ENCODE measurements at places on chromosomes 3 and 15. TPM values are rescaled to one million over a fixed set of nuclear protein-coding genes. Genes with fewer than 3 reads are reported as not detected.

DNA sequence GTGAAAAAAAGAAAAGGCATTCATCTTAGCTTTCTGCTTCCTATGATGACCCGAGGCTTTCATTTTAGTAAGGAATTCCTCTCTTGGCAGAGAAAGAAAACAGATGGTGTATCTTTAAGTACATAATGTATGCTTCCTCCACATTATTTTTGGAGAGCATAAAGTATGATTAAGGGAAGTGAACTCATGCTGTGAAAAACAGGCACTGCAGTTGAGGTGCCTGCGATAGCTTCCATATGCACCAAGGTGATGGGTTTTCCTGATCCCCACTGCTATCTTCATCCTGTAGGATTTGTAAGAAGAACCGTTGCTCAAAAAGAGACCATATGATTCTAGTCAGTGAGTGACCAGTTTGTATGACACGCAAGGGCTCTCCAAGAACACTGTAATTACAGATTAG is 411.5 kb upstream of the MCTP2 start:
- H3K4me3 ChIP-seq: no peak overlapping the region
- H3K36me3 ChIP-seq: no peaks in the 10 kb centered on the region
- no peaks in the 10 kb centered on the region for H3K4me1 ChIP-seq

DNA sequence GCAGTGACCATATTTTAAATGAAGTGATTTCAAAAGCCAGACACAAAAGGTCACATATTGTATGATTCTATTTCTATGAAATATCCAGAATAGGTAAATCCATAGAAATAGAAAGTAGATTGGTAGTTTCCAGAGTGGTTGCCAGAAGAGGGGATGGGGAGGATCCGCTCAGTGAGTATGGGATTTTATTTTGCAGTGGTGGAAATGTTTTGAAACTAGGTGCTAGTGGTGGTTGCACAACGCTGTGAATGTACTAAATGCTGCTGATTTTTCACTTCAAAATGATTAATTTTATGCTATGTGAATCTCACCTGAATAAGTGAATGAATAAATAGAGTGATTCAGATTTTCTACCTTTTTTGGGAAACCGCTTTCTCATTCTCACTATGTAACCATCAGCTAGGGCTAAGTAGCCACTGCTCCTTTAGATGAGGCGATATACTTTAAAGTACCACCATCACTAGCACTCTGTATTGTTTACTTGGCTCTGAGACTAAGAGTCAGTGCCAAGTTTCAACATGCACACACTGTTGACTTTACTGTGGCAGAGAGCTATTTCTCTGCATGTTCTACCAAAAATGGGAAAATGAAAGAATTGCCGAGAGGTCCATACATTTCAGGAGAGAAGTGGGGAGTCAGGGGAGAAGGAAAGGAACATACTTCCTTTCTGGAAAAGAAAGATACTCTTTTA is 90.7 kb upstream of the GOLIM4 start:
- H3K27ac ChIP-seq: no peak overlapping the region
- DNase-seq: no peak
- H3K4me1 ChIP-seq: no peaks in the 10 kb centered on the region
- no peaks in the 10 kb centered on the region for H3K36me3 ChIP-seq

The LCTL gene
- not detected for total RNA-seq

The SUSD5 gene
- not detected for total RNA-seq

DNA sequence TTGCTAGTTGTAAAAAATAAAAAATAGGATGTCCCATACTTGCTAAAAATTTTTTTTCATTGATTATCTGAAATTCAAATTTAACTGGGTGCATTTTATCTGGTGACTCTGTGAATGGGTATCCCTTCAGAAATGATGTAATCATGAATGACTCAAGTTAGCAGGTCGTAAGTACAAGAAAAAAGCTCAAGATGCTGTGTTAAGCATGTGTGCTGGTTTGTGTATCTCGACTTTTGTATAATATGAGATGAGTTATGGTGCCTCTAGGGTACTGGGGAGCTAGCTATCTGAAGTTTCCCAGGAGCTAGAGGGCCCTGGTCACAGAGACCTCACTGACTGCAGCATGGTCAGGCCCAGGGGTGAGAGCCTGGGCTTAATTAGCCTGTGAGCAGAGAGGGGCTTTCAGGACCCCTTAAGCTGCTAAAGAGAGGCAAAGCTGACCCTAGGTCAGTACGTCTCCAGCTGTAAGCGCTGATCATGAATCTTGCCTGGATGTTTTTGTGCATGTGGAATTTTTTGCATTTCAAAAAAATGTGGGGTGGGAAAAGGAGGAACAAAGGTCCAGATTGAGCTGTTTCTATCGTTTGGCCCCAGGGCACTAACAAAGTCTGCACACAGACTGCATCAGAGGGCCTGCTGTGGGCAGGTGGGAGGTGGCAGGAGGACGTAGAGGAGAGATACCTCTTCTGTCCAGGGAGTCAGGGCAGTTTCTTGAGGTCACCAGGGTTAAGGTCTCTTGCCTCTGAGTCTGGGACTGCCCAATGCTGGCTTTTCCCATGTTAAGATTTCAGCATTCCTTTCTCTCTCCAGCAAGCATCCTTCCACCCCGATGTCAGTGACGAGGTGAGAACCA is 233.2 kb upstream of the TPM1 start:
- H3K27me3 ChIP-seq: no peaks in the 10 kb centered on the region
- no peaks in the 10 kb centered on the region for H3K36me3 ChIP-seq
- no peak overlapping the region for H3K4me3 ChIP-seq
- DNase-seq: no peak
- H3K27ac ChIP-seq: no peak overlapping the region

The PIF1 gene
- 0.22 TPM for total RNA-seq

DNA sequence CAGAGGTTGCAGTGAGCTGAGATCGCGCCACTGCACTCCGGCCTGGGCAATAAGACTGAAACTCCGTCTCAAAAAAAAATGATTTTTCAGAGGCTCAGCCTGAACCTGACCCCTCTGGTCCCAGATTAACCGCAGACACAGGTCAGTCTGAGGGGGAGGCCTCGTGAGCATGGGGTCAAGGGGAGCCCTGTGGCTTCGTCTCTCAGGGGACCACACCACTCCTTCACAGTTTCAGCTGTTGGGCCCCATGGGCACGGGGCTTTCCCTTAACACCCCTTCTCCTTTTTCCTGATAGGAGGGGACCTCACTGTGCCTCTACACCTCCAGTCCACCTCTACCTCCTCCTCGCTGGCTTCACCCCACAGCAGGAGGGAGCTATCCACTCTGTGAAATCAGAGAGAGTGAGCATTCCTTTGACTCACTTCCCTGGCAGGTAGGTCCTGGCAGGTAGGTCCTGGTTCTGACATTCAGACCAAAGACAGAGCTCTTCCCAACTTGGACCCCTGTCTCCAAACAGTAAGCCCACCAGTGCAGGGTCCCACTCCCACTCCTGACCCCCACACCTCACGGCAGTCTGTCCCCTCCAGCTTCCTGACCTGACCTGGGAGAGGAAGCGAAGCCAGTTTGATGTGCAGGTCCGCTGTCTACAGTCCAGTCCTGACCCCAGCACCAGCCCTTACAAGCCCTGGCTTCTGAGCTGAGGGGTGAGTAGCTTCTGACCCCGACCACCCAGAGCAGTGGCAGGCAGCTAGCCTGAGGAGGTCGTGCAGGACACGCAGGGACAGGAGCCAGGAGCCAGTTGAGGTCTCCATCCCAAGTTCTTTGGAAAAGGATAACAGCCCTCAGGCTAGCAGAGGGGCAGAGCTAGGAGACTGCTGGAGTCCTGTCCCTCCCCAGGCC is 9.0 kb downstream of the RRP9 start:
- no peaks in the 10 kb centered on the region for H3K4me1 ChIP-seq
- no peak overlapping the region for H3K4me3 ChIP-seq
- peaks cover 50% of the 10 kb centered on the region for H3K36me3 ChIP-seq
- no peaks in the 10 kb centered on the region for H3K27me3 ChIP-seq

The RTP1 gene
- total RNA-seq: not detected

DNA sequence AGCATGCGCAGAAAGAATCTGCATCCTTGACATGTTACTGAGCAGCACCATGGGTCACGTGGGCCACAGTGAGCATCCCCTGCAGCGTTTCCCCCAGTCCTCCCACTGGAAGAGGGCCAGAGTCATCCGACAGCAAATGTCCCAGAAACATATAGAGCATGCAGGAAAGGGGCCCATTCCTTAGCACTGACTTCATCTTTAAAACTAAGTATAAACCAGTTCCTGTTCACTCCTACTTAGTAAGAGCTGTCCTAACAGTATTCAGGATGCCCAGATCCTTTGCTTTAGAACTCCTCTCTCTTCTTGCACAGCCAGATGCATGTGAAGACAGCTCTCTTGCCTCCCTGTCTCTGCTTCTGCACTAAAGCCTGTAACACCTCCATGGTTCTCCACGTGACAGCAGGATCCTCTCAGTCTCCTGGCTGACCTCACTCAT is 79.3 kb upstream of the OXTR start:
- no peak for DNase-seq
- no peaks in the 10 kb centered on the region for H3K27me3 ChIP-seq
- no peaks in the 10 kb centered on the region for H3K36me3 ChIP-seq
- H3K4me3 ChIP-seq: no peak overlapping the region

DNA sequence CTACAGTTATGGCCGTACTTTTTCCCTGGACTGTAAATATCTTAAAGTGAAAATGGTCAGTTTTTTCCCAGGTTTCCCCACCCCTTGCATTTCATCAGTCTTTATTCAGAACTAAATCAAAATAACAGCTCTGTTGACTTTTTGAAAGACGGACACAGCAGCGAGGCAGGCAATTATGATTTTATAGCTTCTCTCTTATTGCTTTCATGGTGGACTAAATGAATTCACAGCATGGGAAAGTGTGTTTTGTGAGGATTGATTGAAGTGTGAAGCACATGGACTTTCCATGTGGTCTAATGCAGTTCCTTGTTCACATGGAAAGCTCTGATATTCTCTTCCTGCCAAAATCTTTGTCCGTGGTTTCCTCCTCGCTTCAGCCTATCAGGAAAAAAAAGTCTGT is 268.7 kb upstream of the ARL6 start:
- no peaks in the 10 kb centered on the region for H3K27me3 ChIP-seq
- no peak overlapping the region for H3K27ac ChIP-seq
- H3K4me3 ChIP-seq: no peak overlapping the region
- no peak for DNase-seq

DNA sequence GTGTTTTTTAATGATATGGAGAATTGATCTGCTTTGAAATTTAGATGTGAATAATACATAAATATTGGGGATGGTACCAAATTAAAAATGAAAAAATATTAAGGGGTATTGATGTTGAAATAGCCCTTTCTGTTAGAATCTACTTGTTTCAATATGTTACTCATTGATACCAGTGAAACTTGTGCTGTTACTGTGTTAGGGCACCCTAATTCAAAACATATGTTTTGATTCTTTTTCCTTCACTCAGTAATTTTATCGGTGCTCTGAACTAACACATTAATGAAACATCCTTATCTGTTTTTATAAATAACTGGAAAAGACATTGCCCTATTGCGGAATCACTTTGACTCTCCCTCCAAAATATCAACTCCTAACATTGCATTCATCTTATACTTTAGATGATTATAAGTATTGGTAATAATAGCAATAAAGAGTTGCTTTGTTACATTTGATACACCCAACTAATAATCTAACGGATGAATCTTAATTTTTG is 52.0 kb upstream of the CCNB2 start:
- peaks cover 5% of the 10 kb centered on the region for H3K4me1 ChIP-seq
- no peak overlapping the region for H3K27ac ChIP-seq
- DNase-seq: no peak
- peaks cover 51% of the 10 kb centered on the region for H3K36me3 ChIP-seq
- H3K4me3 ChIP-seq: no peak overlapping the region

The PLCL2 gene
- 35.1 TPM for total RNA-seq

GRCh38 chr3:112651071-112651470 is 10.1 kb upstream of the CCDC80 start:
- H3K36me3 ChIP-seq: no peaks in the 10 kb centered on the region
- no peak overlapping the region for H3K27ac ChIP-seq
- no peak overlapping the region for H3K4me3 ChIP-seq
- no peaks in the 10 kb centered on the region for H3K4me1 ChIP-seq
- no peak for DNase-seq
- no peaks in the 10 kb centered on the region for H3K27me3 ChIP-seq

GRCh38 chr3:15387171-15387581 is 40.2 kb downstream of the METTL6 start:
- H3K27ac ChIP-seq: no peak overlapping the region
- no peaks in the 10 kb centered on the region for H3K4me1 ChIP-seq
- no peaks in the 10 kb centered on the region for H3K36me3 ChIP-seq
- H3K27me3 ChIP-seq: no peaks in the 10 kb centered on the region

DNA sequence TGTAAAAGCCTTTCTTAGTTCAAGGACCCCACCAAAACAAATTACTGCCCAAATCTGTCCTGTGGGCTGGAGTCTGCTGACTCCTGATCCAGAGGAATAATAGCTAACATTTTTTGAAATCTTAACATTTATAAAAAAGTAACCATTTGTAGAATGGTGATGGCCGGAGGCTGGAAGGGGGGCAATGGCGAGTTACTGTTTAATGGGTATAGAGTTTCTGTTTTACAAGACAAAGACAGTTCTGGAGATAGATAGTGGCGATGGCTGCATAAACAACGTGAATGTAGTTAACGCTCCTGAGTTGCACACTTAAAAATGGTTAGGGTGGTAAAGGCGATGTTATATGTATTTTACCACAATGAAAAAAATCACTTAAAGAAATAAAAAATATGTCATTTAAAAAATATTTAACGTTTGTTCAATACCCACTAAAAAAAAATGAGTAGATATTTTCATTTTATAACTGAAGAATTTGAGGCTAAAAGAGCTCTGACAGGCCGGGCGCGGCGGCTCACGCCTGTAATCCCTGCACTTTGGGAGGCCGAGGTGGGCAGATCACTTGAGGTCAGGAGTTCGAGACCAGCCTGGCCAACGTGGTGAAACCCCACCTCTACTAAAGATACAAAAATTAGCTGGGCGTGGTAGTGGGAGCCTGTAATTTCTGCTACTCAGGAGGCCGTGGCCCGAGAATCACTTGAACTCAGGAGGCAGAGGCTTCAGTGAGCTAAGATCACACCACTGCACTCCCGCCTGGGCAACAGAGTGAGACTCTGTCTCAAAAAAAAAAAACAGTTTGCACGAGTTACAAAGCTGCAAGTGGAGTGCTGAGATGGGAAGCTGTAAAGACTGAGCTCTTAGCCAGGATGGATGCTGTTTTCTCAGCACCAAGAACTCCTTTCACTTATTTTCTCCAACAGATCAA is 37.6 kb downstream of the IGF2BP2 start:
- no peak for DNase-seq
- no peaks in the 10 kb centered on the region for H3K4me1 ChIP-seq
- H3K27me3 ChIP-seq: no peaks in the 10 kb centered on the region
- no peak overlapping the region for H3K27ac ChIP-seq
- no peak overlapping the region for H3K4me3 ChIP-seq
- H3K36me3 ChIP-seq: no peaks in the 10 kb centered on the region

The PCSK6 gene
- total RNA-seq: not detected

DNA sequence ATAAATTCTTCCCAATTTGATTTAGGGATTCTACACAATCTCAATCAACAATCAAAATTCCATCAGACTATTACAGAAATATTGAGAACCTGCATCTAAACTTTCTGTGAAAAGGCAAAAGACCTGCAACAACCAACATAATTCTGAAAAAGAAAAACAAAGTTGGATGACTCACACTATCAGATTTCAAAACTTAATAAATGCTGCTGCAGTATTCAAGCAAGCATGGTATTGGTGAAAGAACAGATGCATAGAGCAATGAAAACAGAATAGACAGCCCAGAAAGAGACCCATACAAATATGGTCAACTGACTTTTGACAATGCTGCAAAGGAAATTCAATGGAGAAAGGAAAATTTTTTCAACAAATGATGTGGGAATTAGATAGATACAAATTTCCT is 477.1 kb upstream of the NR2F2 start:
- DNase-seq: no peak
- no peak overlapping the region for H3K4me3 ChIP-seq
- no peaks in the 10 kb centered on the region for H3K4me1 ChIP-seq
- no peaks in the 10 kb centered on the region for H3K27me3 ChIP-seq

All from CD4-positive, alpha-beta T cell (primary cell).